Stimulated activated CD8-positive, alpha-beta memory T cell treated with anti-CD3 and anti-CD28 coated beads, Interleukin-2, amount 100 ng/mL, for 48 hours (primary cell): ENCODE measurements at places on chromosomes 7 and 10.

GRCh38 chr7:37475646-37476045, 27.0 kb upstream of the ELMO1 start:
- DNase-seq, result no peak

DNA sequence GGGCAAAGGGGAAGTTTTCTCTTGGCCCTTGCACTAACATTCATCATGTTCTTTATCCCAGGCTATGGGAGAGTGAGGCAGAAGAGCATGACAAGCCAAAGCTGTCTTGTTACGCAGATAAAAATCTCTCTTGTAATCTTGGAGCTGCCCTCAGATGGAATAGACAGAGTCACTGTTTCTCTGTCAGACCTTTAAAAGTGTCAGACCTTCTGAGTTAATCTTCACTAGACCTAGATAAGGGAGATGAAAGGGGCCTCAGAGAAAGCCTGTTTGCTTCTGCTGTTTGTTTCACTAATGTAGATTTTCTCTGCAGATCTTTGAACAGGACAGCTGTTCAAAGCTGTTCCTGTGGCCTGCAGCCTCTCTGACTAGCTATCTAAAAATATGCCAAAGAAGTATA, 112.9 kb downstream of the KIF20B start:
- no peak for DNase-seq

- no peak for DNase-seq
Observed at GRCh38 chr10:77590344-77591237, 47.0 kb downstream of the KCNMA1 start.

DNA sequence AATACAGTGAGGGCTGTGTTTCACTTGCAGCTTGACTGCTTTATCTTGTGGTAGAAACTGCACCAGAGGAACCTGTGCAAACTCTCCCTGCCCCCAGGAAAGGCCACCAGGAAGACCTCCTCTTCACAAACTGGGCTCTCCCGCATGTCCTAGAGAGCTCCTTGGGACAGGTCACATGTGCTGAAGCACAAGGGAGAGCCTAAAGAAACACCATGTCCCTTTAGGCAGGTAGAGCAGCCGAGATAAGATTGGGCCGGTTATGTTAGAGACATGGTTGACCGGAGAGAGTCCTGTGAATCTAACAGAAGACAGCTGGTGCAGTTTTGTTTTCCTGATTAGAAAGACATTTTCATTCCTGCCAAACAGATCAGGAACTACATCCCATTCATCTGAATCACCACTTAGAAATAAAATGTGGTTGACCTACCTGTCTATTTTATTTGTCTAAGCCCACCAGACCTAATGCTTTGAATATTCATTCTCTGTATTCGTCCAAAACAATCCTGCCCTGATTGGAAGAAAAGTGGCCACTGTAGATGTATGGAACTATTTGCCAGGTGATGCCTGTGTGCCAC, 224.1 kb downstream of the GLI3 start:
- no peak for DNase-seq

- DNase-seq, result no peak
Observed at GRCh38 chr10:53013201-53013810, 240.7 kb upstream of the MBL2 start.

DNA sequence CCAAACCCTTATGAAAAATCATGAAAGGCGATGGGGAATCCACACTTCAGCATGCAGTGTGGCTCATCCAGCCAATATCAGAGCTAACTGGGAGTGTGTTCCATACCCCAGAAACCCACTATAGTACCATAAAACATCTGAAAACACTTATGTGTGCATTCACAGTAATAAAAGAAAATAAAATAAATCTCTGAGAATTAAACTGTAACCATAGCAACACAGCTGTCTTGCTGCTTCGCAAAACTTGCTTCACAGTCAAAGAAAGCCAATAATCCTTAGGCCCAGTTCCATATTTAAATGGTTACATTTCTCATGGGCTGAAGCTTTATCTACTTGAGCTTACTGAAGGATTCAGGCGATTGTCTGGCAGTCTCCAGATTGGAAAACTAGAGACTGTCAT, 19.9 kb upstream of the POLR1F start:
- DNase-seq, result no peak

- no peak for DNase-seq
Observed at GRCh38 chr10:115056186-115056585, 37.0 kb upstream of the ATRNL1 start.

GRCh38 chr7:26197153-26198115, 3.1 kb downstream of the HNRNPA2B1 start:
- DNase-seq, result no peak

DNA sequence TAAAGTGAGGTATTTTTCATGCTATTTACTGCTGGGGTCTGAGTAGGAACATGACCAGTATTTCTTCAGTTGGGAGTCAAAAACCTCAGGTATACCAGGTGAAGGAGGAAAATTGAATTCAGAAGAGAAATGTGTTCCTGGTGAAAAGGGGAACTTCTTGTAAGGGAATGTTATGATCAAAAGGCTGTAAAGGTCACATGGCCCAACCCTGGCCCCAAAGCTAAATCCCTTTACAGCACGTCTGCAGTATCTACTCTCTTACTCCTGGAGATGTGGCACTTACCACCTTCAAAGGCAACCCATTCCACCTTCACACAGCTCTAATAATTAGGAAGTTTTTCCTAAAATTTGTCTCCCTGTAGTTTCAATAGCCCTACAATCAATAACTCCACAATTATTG, 15.2 kb downstream of the PIK3AP1 start:
- DNase-seq, result no peak

DNA sequence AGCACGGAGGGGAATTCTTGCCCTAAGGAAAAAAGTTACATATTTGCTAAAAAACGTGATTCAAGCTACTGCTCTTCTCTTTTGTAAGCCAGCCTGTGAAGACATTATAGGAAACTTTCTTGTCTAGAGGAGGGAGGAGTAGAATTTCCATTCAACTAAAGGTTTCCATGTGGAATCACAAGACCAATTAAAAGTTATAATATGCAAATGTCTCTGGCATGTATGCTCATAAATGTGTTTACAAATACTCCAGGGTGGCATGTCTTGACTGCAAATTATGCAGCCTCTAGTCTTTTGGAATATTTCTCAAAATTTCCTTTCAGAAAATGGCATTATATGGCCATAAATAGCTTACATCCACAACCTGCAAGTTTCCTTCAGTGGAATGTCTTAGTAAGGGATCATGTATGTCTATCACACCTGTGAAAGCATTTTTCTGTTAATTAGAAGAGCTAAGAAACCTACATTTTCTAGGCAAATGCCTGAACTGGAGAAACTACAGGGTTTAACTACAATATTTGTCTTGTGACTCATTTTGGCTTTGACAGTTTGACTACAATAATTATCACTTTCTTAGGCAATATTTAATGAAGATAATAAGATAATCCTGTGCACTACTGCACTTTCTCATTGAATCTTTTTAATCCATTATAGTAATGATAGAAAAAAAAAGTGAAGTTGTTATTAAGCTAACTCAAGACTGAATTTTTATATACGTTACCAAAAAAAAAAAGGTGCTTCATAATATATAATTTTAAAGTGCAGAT, 111.1 kb upstream of the C10orf90 start:
- no peak for DNase-seq

DNA sequence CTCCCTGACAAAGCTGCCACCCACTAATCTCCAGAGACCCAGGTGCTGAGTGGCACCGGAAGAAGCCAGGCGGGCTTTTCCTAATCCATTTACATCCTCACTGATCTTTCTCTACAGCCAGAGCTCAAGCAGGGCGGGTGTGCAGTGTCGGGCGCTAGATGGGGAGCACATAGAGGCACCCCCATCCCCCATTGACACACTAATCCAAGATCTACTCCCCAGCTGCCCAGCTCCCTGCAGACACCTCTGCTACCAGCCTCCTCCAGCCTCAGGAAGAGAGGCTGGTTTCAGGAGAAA, 22.2 kb downstream of the FRMPD2 start:
- no peak for DNase-seq

GRCh38 chr10:87776328-87776727, 41.7 kb downstream of the ATAD1 start:
- no peak for DNase-seq

- DNase-seq, result no peak
Observed at GRCh38 chr7:149715476-149715875, 57.9 kb downstream of the ZNF467 start.

GRCh38 chr10:117432866-117433265, 57.6 kb upstream of the PDZD8 start:
- DNase-seq, result no peak

DNA sequence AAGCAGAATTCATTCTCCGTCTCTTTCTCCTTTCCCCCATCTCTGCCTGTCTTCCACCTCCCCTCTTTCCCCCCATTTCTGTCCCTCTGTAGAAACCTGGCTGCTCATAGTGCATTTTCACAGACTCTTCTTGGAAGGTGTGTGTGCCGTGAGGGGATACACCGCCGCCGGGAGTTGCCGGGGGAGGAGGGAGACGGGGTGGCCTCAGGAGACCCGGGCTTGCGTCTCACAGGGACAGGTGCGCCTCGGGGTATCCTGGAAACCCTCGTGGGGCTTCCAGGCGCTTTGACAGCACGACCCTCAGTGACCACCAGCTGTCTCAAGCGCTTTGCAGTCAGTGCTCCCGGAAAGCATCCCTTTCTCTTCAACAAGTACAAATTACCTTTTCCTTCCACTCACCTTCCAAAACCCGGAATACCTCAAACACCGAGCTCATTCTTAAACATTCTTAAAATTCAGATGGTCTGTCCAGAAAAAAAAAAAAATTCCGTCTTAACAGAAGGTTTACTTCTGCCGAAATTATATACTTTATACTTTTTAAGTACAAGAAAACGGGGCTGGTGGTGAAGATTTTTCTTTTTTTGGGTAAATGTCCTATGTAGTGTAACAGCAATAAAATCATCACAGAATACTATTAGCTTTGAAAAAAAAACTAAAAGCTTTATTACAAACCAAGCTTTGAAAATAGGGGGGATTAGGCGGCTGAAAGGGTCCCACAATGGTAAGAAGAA, 8.2 kb downstream of the EMX2 start:
- no peak for DNase-seq
